ENCODE measurements at places on chromosomes 4 and X. TPM values are rescaled to one million over a fixed set of nuclear protein-coding genes. Genes with fewer than 3 reads are reported as not detected.

DNA sequence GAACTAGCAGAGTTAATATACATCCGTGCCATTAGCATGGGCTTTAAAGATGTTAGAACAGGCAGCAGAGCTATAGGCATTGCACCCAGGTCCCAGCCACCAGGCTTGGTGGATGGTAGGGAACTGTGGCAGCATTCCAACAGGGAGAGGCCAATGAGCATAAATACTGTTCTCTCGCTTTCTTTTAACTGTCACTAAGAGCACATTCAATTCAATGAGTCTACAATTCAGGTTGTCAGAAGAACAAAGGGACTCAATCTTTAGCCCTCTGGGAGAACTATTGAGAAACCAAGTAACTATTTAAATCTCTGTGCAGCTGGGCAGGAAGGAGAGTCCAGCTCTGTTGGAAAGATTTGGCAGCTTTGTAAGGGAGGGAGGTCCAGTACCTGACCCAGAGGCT, 165.6 kb downstream of the CHIC1 start:
- H3K36me3 ChIP-seq: no peaks in the 10 kb centered on the region
- no peaks in the 10 kb centered on the region for H3K4me1 ChIP-seq
- DNase-seq: no peak
- H3K27ac ChIP-seq: no peak overlapping the region
- no peak overlapping the region for H3K4me3 ChIP-seq

The PJA1 gene
- 25.3 TPM for total RNA-seq

The HTN3 gene
- not detected for total RNA-seq

DNA sequence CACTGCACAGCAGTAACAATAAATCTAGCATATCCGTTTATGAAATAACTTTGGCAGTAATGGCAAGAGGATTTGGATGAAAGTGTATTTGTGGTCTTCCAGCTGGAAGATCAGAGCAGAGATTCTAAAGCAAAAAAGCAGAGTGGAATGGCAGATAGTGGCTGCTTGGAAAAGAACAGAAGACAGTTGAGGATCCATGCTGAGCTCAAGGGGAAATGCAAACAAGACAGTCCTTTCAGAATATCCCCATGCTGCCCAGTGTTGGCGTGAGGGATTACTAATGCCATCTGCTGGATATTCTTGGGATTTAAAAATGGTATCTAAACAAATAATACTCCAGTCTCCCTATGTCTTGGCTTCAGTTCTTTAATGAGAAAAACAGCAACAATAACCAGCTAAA, 629.1 kb upstream of the ATOH1 start:
- H3K36me3 ChIP-seq: no peaks in the 10 kb centered on the region
- H3K4me3 ChIP-seq: no peak overlapping the region

DNA sequence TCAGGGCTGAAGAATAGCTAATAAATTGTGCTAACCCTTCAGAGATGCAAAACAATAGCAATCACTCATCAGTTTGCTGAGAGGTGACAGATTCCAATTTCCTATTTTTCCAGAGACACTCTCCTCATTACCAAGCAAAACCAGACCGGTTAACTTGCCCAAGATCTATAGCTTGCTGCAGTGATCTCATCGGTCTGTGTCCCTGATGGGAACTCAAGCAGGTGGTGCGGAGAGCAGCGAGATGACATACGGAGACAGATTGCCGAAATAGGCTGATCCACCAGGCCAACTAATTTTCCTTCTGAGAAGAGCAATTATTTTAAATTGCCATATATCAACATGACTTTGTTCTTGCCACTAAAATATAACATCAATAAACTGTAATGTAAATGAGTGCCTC, 10.5 kb upstream of the DCHS2 start:
- no peaks in the 10 kb centered on the region for H3K27me3 ChIP-seq
- H3K27ac ChIP-seq: no peak overlapping the region
- no peak for DNase-seq
- no peak overlapping the region for H3K4me3 ChIP-seq
- H3K4me1 ChIP-seq: no peaks in the 10 kb centered on the region
- H3K36me3 ChIP-seq: no peaks in the 10 kb centered on the region

The RNF113A gene
- total RNA-seq: 9.5 TPM

DNA sequence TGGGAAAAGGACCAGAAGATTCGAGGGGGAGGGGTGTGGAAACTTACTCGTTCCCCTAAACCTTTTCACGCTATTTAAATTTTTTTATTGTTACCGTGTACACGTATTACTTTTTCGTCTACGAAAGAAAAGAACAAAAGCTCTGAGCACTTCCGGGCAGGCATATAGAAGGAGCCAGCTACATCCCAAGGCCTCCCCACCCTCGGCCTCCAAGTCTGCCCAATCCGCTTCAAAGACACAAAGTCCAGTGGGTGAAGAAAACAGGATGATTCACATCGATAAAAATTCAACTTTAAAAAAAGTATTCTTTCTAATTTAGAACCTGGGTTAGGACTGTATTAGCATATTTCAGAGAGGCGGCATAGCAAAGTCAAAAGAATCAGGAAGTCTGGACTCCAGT, 23.1 kb downstream of the SEL1L3 start:
- no peaks in the 10 kb centered on the region for H3K27me3 ChIP-seq
- peaks cover 35% of the 10 kb centered on the region for H3K4me1 ChIP-seq
- no peak overlapping the region for H3K27ac ChIP-seq

The WDR45 gene
- 12.2 TPM for total RNA-seq

Measured in stomach (tissue), 19 donors.